ENCODE measurements at places on chromosomes 12 and 14.
A peak's percentile ranks its signal among the peaks of the same experiment; 100 is the strongest.

GRCh38 chr12:94769047-94769420, 118.7 kb upstream of the TMCC3 start:
- no peak for DNase-seq

DNA sequence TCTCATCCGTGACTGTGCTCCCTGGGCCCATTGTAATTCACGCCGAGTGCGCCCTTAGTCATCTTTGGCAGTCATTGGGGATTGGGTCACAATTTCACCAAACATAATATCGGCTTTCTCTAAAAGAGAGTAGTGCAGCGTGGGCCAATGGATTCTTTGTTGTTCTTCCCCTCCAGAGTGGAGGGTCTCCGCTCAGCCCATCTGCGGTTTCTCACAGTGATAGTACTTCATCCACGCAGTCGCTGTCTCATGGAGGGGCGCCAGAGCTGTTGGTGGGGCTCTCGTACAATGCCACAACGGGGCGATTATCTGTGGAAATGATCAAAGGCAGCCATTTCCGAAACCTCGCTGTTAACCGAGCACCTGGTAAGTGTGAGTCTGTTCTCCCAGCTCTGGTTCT, 321.8 kb downstream of the SNAPC1 start:
- no peak for DNase-seq

DNA sequence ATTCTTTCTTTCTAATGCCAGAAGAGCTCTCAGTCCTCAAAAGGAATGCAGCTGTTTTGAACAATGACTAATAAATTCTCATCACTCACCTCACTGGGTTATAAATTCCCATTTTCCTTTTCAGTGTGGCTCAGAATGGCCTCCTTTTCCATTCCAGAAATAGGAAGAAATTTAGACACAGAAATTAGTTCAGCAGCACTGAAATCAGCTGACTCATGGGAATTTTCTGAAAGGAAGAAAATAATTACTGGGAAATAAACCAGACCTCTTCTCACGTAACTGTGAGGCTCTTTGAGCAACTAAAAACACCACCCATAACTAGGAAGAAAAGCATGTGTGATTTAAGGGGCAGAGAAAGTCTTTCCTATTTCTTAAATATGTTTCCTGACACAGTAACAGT, 23.8 kb downstream of the CD163 start:
- no peak for DNase-seq

DNA sequence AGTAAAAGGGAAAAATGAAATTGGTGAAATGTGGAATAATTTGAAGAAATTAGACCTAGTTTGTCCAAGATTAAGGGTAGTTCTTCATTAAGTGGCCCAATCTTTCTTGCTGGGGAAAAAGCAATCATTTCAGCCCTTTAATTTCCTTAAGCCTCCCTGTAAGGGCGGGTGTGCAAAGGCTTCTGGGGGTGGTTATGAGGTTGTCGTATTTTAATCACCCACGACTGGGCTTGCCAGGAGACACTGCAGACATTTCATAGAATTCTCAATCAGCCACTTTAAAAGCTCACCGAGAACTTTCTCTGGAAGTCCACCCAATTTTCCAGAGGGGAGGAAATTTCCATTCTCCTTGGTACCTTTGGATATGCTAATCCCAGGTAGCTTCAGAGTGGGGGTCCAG, 43.4 kb downstream of the DLK1 start:
- no peak for DNase-seq

DNA sequence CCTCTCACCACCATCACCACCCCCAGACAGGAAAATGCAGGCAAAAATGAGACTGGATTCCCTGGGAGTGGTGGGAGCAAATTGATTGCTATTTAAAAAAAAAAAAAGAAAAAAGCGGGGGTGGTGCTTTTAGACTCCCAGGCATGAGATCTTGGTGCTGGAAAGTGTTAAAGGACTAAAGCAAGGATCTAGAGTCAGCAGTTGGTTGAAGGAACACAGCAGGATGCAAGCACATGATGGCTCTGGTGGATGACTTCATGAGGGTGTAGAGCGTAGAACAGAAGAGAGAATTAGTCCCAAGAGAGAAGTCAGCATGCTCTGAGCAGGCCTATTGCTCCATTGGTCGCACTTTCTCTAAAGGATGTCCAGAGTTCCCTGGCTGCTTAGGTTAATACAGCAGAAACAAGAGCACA, 183.8 kb upstream of the HMGA2 start:
- DNase-seq, result no peak

GRCh38 chr14:103209054-103209453, 85.8 kb downstream of the TNFAIP2 start:
- no peak for DNase-seq

- DNase-seq, result no peak
These were observed 374.9 kb upstream of the RGS6 start for GRCh38 chr14:71557351-71557750.

DNA sequence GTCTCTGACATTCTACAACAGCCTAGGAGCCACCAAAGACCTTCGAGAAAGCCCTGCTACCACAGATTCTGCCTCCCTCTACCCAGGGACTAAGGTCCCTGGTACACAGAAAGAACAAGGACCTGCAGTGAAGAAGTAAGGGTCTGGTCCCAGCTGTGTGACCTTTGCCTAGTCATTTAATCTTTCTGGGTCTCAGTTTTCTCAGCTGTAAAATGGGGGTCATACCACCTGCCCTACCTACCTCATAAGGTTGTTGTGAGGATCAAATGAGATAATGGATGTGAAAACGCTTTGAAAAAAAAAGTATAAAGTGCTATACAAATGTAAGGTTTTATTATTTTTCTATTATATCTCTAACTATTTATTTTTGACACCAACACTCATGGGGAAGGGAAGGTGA, 5.2 kb upstream of the PRKAG1 start:
- DNase-seq, result no peak

DNA sequence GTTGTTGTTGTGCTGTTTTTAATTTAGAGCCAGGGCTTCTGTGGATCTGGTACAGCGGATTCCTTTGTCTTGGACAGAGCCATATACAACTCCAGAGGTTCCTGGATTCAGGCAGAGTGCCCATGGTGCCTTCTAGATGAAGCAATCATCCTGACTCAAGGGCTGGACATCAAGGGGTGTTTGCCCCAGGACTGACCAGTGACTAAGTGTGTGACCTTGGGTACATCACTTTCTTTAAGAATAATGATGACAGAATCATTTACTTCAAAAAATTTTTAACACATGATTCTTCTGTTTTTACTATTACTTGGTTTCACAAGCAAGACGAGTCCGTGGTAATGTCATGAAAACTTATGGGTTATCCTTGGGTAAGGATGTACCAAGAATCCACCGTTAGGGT, 397.3 kb downstream of the ZFP36L1 start:
- DNase-seq, result no peak

GRCh38 chr14:58904776-58905175, 267.0 kb downstream of the DACT1 start:
- no peak for DNase-seq

DNA sequence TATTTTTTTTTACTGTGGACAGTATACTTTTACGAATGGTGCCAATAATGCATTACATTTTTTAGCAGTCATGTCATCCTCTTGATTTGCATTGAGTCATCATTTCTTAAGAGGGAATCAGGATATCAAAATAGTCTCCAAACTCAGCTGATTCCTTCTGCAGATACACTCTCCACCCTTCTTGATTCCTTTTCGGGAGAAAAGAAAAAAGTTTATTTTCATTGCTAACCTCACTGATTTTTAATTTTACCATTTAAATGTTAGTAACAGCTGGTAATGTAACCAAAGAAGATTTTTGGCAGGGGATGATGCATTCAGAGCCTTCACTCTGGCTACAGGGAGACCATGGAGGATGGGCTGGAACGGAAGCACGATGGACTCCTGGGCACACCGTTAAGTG, 47.5 kb downstream of the MRPL42 start:
- DNase-seq, result no peak

- DNase-seq, result no peak
These were observed 11.8 kb upstream of the KRT7 start for GRCh38 chr12:52221070-52221781.

- no peak for DNase-seq
These were observed 131.3 kb downstream of the ZFP36L1 start for GRCh38 chr14:68661226-68662225.

DNA sequence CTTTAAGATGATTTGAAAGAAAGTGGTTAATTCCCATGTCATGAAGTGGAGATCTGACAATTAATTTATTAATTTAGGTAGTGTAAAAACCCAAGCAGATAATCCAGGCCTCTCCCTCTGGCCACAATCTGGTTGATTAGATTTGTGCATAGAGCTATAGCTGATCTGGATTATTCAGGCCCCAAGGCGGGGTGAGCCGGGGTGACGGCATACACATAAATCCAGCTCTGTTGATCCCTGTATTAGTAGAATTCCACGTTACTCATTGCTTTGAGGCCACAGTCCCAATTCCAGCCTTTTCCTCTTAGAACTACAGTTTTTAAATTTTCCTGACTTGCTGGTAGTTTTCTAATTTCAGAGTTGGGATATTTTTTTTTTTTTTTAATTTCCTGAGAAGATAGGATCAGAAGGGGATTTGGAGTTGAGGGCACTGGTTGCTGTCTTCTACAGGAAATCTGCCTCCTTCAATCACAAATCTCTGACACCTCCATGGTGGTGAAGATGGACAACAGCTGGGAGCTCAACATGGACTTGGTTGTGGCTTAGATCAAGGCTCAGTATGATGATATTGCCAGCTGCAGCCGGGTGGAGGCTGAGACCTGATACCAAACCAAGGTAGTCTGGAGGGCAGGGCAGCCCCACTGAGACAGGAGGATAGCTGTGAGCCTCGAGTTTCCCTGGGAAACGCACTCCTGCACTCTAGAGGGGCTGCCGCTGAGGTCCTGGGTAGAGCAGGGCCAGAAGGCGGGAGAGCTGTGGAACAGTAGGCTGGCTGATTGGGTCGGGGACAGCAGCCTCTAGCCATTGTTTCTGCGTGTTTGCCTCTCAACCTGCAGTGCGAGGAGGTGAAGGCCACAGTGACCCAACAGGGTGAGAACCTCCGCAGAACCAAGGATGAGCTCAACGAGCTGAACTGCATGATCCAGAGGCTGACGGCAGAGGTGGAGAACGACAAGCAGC, 19.4 kb downstream of the KRT85 start:
- DNase-seq, result no peak

- peak; percentile 64 for DNase-seq
These were observed 1168.4 kb downstream of the TMEM121 start for GRCh38 chr14:106694638-106695393.

DNA sequence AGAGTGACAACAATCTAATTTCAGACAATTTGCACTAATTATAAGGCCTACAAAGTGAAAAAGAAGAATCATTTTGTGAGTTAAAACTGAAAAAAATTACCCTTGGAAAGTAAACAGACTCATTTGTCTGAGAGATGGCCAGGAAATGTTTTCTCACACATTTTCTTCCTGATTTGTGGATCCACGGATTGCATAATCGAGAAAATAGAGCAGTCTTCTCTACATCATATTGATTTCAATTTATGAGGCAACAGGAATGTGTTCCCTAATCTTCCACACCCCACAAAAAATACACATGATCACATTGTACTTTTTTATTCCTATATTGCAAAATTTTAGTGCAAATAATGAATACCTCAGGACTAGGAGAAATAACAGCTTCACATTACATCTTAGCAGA, 160.8 kb downstream of the CCER1 start:
- DNase-seq, result no peak

GRCh38 chr12:75945581-75945980, 86.0 kb downstream of the PHLDA1 start:
- DNase-seq, result no peak

DNA sequence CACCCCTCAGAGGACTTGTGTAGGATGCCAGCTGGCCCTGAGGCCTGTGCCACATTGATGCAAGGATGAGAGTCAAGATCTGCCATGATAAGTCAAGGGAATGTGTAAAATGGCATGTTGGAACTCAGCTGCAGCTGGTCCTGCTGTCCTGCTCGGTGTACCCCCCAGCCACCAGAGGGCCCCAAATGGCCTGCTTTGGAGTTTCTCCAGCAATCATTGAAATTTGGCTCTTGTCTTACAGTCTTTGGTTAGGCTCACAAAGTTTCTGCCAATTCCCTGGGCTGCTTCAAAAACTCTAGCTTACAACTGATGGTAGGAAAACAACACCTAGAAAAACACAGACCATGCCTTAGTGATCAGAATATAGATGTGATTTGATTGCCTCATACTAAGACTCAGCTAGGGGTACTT, 76.8 kb downstream of the HSD17B6 start:
- peak; percentile 15 for DNase-seq

DNA sequence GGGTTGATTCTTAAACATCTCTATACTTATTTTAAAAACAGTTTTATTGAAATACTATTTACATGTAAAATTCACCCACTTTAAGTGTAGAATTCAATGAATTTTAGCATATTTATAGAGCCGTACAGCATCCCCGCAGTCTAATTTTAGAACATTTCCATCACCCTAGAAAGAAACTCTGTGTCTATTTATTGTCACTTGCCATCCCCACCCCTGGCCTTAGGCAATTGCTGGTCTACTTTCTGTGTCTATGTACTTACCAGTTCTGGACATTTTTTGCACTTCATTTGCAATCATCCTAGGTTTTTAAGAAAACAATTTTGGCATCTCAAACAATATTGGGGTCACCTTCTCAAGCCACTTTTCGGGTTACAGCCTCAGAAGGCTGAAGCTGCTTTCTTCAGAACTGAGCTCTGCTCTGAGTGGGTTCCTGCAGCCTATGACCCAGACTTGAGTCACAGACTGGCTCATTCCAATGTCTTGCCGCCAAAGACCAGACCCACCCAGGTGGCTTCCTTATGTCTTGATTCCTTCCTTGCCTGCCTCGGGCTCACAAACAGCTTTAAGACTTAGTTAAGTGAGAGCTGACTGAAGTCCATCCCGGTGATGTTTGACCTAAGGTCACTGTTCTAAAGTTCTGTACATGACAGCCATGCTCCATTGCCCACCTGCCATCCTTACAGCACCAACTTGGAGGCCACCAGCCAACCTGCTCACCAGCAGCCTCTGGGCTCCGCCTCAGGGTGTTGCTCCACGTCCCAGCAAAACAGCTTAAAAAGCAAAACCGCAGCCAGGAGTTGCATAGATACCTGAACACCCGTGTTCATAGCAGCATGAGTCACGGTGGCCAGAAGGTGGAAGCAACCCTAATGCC, 131.5 kb downstream of the CHST11 start:
- no peak for DNase-seq

DNA sequence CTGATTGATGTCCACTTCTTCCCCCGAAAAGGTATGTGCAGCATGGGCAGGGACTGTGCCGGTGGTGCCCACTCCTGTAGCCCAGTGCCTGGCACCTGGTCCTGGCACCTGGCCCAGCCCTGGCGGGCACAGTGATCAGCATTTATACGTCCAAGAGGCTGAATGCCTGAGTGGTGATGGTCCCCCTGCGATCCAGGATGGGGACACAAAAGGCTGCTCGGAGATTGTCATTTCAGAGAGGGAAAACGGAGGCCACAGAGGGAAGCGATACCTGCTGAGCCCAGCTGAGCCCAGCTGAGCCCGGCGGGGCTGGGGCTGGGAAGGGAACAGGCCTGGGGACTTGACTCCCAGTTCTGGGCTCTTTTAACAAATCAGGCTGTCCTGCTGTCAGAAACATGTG, 55.8 kb downstream of the PRIMA1 start:
- DNase-seq, result no peak

DNA sequence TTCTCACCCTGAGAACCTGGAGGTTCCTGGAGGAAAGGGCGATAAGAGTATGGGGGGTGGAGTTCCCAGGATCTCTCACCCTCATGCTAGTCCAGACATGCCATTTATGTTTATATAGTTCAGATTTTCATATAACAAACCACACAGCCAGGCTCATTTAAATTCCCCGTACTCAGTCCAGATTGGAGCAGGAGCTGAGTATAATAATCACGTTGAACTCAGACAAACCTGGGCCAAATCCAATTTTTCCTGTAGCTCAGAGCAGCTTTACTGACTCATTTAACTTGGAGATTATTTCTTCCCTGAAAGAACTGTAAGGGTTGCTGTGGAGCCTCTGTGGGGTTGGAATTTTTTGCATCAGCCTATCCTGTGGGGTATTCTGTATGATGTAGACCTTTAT, 660.8 kb downstream of the TMEM121 start:
- DNase-seq, result no peak

All from activated naive CD4-positive, alpha-beta T cell treated with Interleukin-2 at 50 U/mL for 16 hours (primary cell).